ENCODE measurements at places on chromosomes 6 and 20. TPM values are rescaled to one million over a fixed set of nuclear protein-coding genes. Genes with fewer than 3 reads are reported as not detected.

Gene C20orf144
- total RNA-seq = 0.12 TPM

Gene SEL1L2
- total RNA-seq = not detected

Gene PTGIS
- not detected for total RNA-seq

Gene CALHM5
- total RNA-seq = 0.06 TPM

Gene NOTCH4
- 0.61 TPM for total RNA-seq

Gene BAK1
- 38.1 TPM for total RNA-seq

Gene LY6G6D
- total RNA-seq = not detected
